GM20000 (cell line): ENCODE measurements at places on chromosomes 12 and 14.

GRCh38 chr12:66279123-66279712, 23.1 kb upstream of the HELB start:
- DNase-seq: peak; percentile 28

GRCh38 chr14:74865156-74865555, 10.8 kb downstream of the PROX2 start:
- no peak for DNase-seq

GRCh38 chr12:1517007-1517406, 77.4 kb downstream of the FBXL14 start:
- DNase-seq: no peak

DNA sequence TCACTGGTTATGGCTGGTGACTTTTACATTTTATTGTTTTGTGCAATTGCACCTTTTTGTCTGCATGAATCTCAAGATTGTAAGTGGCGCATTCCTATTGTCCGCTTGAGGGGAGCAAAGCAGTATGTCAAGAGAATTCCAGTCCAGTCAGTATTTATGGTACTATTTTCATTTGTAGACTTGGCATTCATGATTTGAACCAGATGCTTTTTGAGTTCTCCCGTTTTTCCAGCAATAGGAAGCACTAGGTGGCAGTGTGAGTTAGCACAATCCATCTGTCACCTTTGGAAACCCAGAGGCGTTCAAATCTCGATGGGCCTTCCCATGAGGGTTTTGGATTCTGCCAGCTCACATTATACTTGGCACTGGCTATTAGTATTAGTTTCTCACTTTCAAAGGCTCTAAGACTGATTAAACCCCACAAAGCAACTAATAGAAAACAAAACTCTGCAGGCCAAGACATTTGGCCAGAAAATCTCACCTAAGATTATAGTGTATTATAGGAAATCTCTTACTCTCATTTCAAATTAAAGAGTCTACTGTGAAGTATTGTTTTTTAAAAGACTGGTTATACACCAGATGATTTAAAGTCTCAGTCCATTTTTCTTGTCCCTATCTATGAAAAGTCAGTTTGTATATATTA, 2.2 kb downstream of the DACT1 start:
- peak; percentile 58 for DNase-seq

DNA sequence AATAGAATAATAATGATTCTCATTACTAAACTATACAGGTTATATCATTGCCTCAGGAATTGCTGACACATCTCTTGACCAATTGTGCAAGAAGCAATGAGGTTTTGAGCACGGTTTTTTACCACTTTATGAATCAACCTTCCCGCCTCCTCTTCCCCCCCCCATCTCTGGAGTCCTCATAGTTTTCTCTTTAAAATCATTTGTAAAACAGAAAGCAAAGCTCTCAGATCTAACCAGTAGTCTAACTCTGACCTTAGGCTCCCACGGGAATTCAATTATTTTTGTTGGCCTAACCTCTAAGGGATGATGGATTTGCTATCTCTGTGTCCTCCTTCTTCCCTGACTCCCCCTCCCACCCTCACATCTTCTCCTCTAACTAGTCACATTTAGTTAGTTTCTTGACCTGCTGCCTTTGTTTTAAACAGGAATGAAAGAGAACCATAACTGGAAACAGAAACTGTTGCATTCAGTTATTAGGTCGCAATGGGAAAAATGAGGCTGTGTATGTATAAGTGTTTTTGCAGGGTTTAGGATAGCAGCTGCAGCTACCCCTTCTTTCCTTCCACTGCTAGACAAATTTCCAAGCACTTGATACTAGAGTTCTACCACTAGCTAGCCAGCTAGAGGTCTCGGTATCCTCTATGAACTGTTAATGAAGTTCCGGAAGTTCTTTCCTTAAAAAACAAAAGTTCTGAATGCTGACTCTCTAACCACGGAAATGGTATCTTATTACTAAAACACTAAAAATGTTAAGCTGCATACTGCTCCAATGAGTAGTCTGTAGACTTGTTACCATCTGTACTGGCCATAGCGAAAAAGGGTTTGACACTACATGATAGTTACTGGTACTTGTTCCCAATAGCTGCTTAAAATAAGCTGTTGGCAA, 65.4 kb downstream of the TAOK3 start:
- peak; percentile 37 for DNase-seq

GRCh38 chr12:50070314-50071060, 13.1 kb downstream of the ASIC1 start:
- DNase-seq: peak; percentile 69
